IPS DF 19.7 (cell line): ENCODE measurements at places on chromosomes 4 and X.

DNA sequence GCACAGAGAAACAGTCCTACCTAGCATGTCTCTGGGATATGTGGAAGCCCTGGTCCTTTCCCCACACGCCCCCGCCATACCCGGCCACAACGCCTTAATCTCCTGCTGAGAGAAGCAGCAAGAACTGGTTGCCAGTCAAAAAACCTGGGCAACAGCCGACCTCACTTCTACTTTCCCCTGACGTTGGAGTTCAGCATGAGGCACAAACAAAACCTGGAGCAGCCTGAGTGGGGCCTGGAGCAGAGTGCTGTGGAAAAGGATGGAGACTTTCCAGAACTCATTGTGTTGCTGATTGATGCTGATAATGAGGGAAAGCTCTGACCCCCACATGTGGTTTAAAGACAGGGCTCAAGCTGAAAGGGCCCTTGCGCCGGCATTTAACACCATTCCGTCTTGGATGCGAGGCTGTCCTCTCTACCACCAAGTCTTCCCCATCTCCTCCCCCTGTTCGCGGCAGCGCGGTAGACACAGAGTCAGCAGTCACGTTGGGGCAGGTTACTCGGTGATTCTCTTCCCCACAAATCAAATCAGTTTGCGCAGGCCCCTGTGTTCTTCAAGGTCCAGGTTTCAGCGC lies 666 bp downstream of the CCDC158 start:
- no peak for DNase-seq

- DNase-seq, result no peak
Observed at GRCh38 chr4:37721995-37722638, 35.9 kb upstream of the RELL1 start.

- no peak for DNase-seq
Observed at GRCh38 chrX:135556055-135556454, 35.6 kb downstream of the INTS6L start.

GRCh38 chr4:15898902-15899301 lies 39.6 kb downstream of the FGFBP1 start:
- no peak for DNase-seq

- DNase-seq, result no peak
Observed at GRCh38 chrX:132023896-132024386, 839 bp downstream of the STK26 start.

DNA sequence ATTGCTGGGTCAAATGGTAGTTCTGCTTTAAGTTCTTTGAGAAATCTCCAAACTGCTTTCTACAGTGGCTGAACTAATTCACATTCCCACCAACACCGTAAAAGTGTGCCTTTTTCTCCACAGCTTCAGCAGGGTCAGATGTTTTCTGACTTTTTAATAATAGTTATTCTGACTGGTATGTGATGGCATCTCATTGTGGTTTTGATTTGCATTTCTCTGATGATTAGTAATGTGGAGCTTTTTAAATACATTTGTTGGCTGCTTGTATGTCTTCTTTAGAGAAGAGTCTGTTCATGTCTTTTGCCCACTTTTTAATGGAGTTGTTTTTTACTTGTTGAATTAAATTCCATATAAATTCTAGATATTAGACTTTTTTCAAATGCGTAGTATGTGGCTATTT lies 257.5 kb upstream of the ANKRD50 start:
- DNase-seq, result no peak
